Right renal pelvis (tissue), 4 donors: ENCODE measurements at places on chromosomes 7 and 10. TPM values are rescaled to one million over a fixed set of nuclear protein-coding genes. Genes with fewer than 3 reads are reported as not detected.

GRCh38 chr10:48695636-48696534, 11.2 kb downstream of the WDFY4 start:
- DNase-seq, result no peak

- DNase-seq, result no peak
Measured at GRCh38 chr10:52678611-52679010, 94.0 kb downstream of the MBL2 start.

- DNase-seq, result no peak
Measured at GRCh38 chr10:86599041-86599440, 55.3 kb upstream of the OPN4 start.

- no peak for DNase-seq
Measured at GRCh38 chr10:128875030-128875744, 591.9 kb upstream of the MGMT start.

DNA sequence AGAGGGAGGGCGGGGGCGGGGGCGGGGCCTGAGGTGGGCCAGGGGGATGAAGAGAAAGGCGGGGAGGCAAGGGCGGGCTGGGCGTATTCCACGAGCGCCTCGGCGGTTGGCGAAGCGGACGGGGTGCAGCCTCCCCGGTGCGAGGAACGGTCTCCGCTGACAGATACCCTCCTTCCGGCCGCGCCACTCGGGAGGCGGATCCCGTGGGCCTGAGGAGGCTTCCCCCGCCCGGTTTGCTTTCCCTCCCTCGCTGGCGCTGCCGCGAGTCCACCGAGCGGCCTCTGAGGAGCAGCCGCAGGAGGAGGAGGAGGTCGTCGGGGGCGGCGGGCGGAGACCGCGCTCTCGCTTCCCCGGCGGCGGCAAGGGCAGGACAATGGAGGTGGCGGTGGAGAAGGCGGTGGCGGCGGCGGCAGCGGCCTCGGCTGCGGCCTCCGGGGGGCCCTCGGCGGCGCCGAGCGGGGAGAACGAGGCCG, at the start of gene TRIM24:
TRIM24 (plus strand) TSS at position 84 of the 473 bp plus-strand sequence; CDS start at position 374, 290 bp downstream.
- DNase-seq, result no peak

Gene MRLN
- polyA plus RNA-seq, result 1.0 TPM

Gene RNLS
- polyA plus RNA-seq, result 16.7 TPM

Gene MLXIPL
- 2.6 TPM for polyA plus RNA-seq

Gene TAC1
- polyA plus RNA-seq, result 1.1 TPM

Gene LRRC18
- polyA plus RNA-seq, result 0.13 TPM

Gene GRID2IP
- 0.69 TPM for polyA plus RNA-seq

- DNase-seq, result no peak
Measured at GRCh38 chr7:83475420-83475819, 173.5 kb downstream of the SEMA3E start.

DNA sequence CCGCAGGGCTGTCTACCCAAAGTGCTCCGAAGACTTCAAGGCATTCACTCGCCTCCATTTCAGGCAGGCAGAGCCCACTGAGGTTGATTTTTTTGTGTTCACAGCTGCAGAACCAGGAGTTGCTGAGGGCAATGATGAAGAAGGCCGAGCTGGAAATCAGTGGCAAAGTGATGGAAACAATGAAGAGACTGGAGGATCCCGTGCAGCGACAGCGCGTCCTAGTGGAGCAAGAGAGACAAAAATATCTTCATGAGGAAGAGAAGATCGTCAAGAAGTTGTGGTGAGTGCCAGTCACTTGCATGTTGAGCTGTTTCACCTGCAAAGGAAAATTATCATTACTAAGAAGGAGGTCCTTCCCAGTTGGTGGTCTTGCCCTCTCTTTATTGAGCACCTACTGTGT, 210.5 kb downstream of the ARHGAP21 start:
- no peak for DNase-seq

DNA sequence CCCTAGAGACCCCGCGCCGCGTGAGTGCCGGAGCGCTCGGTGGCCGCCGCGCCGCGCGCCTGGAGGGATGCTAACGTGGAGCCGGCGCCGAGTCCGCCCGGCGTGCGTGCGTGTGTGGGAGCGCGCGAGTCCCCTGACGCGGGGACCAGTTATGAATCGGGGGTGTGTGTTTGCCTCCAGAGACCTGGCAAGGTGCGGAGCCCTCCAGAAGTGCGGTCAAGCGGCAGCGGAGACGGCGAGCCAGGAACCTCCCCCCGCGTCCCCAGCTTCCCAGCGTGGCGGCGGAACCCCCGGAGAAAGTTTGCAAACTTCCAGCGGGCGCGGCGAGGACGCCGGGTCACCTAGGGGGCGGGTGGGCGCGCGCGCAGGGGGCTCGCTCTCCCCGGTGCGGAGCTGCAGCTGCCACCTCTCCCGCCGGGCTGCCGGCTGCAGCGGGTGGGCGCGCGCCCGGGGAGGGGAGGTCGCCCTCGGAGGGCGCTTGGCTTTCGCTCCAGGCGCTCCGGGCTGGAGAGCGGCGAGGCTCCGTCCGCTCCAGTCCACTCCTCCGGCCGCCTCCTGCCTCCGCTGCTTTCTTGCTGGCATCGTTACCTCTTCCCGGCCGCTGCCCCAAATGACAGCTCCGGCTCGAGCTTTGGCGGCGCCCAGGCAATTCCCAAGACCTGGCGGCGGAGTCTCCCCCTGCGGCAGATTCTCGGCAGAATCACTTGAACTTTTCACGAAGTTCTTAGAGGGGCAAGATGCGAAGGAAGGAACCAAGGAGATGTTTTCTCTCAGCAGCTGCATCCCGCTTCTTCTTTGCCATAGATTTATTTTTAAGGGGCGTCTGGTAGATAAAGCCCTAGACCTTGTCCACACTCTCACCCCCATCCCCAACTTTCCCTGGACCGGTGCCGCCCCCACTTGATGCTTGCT, 2.3 kb upstream of the CREB5 start:
- no peak for DNase-seq

Gene LIPJ
- polyA plus RNA-seq, result 0.06 TPM

DNA sequence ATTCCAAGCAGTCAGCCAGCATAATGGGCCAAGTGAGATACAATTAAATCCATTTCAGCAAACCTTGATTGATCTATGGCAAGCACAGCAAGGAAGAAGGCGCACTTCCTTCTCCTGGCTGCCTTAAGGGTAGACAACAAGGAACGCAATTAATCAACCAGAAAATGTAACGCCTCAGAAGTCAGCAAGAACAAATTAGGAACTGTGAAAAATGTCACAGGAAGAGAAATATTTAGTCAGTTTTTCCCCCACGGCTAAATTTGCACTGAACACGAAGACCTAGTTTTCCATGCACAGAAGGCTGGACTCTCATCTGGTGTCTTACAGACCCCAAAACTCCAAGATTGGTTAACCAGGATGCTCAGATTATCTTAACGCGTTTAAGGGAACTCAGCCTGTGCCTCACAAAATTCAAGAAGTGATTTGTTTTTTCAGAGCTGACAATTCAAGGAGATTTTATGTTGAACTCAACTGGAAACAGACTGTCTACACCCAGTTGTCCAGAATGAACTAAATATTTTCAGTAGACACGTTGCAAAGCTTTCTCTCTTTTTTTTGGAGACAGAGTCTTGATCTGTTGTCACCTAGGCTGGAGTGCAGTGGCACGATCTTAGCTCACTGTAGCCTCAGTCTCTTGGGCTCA, 14.2 kb downstream of the SNX8 start:
- no peak for DNase-seq

GRCh38 chr10:47231414-47231813, 68.6 kb upstream of the GDF10 start:
- DNase-seq, result no peak

- no peak for DNase-seq
Measured at GRCh38 chr10:77500754-77501151, 136.9 kb downstream of the KCNMA1 start.

DNA sequence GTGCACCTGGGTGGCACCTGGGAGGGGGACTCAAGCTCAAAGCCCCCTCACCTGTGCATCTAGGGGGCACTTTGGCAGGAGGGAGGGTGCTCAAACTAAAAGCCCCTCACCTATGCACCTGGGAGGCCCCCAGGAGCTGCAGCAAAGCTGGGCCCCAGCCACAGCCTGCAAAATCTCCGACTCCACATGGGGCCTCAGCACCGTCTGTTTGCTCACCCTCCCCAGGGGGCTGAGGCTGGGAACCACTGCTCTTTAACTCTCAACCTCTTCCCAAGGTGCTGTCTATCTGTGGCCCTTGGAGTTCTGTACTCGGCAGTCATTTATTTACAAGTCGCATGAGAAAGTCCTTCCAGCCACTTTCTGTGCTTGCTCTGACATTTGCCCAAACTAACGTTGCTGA, 458.4 kb downstream of the DNAJB6 start:
- no peak for DNase-seq

DNA sequence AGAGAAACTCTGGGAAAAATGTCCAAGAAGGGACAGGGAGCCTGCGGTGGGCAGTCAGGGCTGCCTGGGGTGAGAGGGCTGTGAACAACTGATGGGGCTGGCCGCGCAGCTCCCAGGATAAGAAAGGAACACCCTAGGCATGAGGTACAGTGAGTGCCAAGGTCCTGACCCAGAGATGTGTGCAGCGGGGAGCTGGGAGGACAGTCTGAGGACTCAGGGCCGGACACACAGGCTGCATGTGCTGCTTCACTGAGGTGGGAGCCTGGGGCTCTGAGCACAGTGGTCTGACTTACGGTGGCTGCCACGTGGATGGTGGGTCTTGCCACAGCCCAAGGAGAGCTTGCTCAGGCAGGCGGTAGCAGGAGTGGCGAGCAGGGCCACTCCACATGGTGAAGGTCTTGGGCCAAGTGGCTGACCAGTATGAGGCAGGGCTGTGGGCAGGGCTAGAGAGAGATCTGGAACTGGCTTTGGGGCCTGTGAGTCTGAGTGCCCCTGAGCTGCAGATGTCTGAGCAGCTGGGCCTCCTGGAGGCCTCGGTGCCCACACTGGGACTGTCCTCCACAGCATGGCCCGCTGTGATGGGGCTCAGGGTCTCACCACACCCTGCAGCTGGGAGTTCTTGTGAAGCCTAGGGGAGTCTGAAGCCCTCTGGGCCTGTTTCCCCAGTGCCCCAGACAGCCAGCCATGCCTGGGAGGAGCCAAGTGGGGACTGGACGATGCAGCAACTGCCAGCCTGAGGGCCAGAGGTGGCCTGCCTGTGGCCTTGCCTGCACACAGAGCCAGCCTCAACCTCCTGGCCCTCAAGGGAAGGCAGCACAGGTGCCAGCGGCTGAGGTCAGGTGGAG, 60.3 kb downstream of the RASGEF1A start:
- DNase-seq, result no peak

DNA sequence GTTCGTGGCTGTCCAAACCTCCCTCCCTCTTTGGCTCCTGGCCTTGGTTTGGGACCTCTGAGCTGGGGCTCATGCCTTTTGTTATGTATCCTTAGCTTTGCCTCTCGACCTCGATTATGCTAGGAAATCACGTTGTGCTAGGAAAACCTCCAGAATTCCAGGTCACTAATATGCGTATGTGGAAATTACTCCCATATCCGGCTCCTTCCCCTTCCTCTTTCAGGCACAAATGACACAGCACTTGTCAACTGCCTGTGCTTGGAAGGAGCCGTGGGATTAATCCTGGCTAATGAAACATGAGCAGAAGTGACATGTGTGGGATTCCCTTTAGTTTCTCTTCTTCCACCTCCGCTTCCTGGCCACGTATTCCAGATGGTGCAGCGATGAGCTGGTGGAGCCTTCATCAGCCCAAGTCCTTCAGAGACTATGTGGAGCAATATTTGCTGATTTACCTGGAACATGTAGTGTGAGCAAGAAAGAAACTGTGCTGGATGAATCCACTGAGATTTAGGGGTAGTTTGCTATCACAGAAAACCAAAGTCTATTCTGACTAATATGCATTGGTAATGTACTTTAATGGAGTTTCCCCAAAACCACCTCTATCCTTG, 149.2 kb downstream of the REEP3 start:
- no peak for DNase-seq

Gene AKR1D1
- not detected for polyA plus RNA-seq

GRCh38 chr10:25285809-25286208, 111.0 kb downstream of the GPR158 start:
- DNase-seq, result no peak
